ENCODE measurements at places on chromosomes 11 and 22.

GRCh38 chr11:63019506-63019905 lies 3.9 kb upstream of the SLC22A8 start:
- DNase-seq: no peak

- DNase-seq: no peak
Observed at GRCh38 chr11:128161994-128162393, 425.4 kb downstream of the ETS1 start.

DNA sequence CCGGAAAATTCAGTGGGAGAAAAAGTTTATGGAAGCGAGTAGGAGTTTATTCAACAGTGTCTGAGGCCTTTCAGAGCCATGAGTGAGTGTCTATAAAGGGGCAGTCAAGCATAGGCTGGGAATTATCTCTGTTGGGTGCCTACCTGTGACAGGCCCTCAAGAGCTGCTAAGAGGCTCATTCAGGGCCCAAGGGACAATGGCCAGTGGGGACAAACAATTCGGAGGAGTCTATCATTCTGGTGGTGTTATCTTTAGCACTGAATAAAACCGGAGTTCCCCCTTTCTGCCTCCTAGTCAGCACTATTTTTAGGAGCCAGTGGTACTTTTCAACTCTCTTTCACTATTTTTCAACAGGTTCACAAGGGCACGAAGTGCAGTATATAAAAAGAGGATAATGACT lies 89.5 kb upstream of the HTATIP2 start:
- no peak for DNase-seq

DNA sequence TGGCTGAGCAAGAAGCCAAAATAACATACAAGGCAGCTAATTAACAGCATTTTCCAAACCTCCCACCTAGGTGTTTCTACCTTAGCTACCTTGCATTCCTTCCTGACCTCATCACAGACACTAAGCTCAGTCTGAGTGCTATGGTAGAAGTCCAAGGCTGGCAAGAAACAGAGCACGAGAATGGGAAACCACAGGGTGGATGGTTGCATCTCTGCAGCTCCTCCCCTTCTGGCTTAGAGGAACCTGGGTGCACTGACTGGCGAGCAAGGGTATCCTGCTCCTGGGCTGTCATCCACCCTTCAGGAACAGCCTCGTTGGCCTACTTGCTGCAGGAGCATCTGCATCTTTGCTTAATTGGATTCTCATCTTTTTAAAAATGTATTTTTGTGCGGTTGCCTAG lies 73.1 kb upstream of the KIRREL3 start:
- peak; percentile 26 for DNase-seq

- no peak for DNase-seq
Observed at GRCh38 chr11:130160498-130161155, 1.0 kb downstream of the ST14 start.

GRCh38 chr11:76790251-76790650 lies 7.1 kb downstream of the TSKU start:
- DNase-seq: no peak

- no peak for DNase-seq
Observed at GRCh38 chr11:43561832-43562231, 118.7 kb upstream of the HSD17B12 start.

DNA sequence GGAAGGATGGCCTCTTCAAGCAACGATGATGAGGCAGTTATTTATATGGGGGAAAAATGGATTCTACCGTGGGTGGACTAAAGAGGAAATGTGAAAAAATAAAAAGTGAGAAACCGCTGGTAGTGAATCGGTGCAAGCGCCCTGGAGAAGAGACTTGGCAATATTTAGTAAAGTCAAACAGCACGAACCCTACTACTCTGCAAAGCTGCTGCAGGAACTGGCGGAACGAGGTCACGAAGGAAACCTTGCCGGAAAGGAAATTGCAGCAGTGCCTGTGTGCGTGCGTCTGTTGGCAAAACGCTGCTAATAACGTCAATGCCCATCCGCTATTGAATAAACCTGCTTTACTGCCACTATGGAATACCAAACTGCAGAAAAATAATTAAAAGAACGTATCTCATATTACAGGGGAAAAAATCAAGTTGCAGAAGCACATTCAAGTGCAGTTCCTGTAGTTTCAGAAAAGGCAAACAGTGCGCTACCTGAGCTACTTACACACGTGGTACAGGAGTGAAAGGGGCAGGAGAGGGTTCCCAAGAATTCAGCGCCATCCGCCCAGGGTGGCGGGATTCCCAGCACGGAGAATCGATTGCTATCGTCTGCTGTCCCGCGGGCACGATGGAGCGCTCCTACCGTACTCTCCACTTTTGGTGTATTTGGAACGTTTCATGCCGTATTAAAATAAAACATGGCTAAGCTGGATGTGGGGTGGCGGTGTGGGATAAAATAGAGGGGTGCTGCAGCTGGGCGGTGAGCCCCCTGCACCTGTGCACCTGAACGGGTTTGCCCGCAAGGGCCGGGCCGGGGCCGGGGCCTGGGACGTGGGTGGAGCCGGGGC lies 585 bp upstream of the NADSYN1 start:
- DNase-seq: peak; percentile 50

DNA sequence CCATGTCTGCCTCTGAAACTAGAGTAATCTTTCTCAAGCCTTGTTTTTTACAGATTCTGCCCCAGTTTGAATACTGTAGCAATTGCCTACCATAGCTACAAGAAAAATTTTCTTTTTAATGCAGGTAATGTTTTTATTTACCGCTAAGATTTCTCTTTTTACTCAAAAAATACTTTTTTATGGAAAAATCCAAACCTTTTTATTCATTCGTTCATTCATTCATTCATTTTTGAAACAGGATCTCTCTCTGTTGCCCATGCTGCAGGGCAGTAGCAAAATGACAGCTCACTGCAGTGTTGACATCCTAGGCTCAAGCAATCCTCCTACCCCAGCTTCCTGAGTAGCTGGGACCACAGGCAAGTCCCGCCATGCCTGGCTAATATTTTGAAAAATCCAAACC lies 2.7 kb upstream of the CPT1A start:
- no peak for DNase-seq

- DNase-seq: no peak
Observed at GRCh38 chr11:111026241-111026640, 219.3 kb upstream of the POU2AF2 start.

DNA sequence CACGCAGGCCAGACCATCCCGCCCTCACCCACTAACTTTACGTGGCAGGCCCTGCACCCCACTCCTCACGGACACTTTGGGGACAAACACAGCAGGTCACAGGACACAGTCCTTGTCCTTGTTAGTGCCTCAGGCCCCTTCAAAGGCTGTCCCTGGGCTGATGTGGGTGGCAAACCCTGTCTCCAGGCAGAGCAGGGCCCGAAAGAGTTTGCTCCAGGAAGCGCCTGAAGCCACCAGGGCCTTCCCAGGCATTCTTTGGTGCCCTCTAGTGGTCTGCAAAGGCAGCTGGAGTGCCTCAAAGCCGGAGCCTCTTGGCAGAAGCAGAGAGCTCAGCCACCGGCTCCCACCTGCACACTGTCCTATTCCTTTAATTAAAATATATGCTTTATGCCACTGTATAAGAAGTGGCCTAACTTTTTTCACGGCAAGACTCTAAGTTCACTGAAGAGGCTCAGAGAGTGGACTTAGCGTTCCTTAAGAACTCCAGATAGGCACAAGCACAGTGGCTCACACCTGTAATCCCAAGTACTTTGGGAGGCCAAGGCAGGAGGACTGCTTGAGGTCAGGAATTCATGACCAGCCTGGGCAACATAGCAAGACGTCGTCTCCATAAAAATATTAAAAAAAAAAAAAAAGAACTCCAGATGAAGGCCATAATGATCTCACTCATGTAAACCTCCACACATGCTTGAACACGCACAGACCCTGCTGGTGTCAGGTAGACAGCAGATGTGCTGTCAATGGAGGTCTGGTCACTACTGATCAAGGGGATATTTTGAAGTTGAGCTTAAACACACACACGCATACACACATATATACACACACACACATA lies 11.1 kb downstream of the TXN2 start:
- peak; percentile 86 for DNase-seq

DNA sequence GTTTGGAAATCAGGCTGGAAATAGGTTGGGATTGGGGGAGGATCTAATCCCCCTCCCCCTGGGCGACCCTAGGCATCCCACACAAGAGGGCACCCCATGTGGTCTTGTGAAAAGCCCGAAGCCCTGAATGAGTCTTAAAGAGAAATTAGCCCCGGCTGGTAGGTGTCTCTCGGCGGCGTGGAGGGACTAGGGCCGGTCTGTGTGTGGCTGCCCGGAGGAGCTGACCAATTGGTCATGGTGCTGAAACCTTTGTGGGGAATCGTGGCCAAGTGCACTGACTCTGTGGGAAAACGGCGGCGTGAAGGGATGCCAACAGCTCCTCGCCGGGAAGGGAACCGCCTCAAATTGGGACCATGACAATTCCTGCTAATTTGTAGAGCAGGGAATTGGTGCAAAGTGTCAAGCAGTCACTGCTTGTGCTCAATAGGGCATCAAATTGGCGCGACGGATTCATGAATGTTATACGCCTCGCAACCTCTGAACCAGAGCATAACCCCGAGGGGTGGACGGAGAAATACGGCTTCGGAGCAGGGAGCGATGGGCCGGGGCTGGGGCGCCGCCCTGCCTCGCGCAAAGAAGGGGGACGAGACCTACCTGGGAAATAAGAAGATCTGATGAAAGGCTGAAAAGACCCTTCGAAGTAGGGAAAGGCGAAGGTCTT lies 1.5 kb downstream of the DBX1 start:
- peak; percentile 18 for DNase-seq

DNA sequence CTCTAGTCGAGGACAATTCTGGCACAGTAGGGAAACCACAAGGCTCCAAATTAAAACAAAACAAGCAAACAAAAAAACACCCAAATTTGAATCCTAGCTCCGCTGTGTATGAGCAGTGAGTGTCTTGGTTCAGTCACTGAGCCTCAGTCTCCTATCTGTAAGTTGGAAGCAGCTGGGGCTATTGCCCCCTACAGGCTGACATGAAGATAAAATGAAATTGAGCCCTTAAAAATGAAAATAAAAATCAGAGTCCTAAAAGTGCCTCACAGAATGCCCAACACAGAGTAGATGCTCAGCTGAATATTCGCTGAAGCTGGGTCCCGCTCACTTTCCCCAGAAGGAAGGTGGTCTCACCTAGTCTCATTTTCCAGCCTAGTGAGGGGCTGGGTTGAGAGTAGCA lies 65.2 kb downstream of the PDE2A start:
- peak; percentile 27 for DNase-seq

- no peak for DNase-seq
Observed at GRCh38 chr22:17961446-17961729, 63.0 kb downstream of the MICAL3 start.

- DNase-seq: no peak
Observed at GRCh38 chr11:78607696-78608095, 33.0 kb upstream of the NARS2 start.

- no peak for DNase-seq
Observed at GRCh38 chr11:56950510-56950909, 38.2 kb upstream of the OR5AK2 start.

GRCh38 chr11:94730153-94730552 lies 38.0 kb upstream of the AMOTL1 start:
- DNase-seq: no peak

DNA sequence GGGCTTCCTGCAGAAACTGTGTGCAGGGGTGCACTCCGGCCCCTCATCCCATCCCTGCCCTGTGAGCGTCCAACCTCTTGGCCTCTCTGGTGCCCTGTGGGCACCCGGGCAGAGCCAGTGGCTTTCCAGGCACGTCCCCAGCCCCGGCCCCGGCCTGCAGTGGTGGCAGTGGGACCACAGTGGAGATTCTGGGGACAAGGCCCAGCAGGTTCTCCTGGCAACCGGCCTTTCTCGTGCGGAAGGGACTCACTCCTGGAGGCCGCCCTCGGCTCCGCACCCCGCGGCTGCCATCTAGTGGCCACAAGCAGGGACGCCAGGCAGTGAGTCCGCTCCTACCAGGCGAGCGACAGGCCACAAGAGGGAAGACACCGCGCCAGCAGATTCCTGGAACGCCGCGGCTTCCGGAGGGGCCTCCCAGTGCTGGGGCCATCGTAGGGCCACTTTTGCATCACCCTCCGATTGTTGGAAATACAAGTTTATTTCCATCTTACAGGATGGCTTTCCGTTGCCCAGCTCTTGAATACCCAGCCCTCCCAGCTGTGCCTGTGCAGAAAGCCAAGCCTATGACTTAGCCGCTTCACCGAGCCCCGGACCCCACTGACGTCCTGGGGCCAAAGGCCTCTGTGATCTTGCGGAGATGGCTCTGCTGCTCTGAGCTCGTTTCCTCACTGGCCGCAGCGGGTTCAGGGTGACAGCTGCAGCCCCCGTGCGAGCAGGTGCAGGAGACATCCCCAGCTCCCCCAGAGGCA lies 357.3 kb downstream of the CTTN start:
- DNase-seq: peak; percentile 82

DNA sequence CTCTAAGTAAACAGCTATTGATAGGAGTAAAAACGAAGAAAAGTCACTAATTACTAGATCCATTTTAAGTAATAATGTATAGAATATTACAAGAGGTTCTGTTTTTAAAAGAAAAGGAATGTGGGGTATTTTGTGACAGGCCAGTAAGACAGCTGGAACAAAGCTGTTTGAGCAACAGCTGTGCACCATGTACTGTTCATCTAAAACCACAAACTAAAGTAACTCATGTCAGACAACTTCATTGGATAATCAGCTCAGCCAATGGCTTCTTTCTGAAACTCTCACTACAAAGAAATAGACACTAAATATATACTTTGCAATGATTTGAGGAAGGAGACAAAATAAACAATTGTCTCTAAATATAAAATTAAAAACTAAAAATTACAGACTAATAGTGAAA lies 16.1 kb downstream of the RRAS2 start:
- DNase-seq: no peak

- DNase-seq: no peak
Observed at GRCh38 chr11:17432002-17432401, 43.5 kb upstream of the KCNJ11 start.

GRCh38 chr22:26535603-26535908 lies 23.3 kb upstream of the TFIP11 start:
- no peak for DNase-seq
